Stimulated activated CD4-positive, alpha-beta T cell treated with anti-CD3 and anti-CD28 coated beads, TNF-alpha, amount 100 ng/mL, for 24 hours (primary cell): ENCODE measurements at places on chromosomes 16 and 17.

DNA sequence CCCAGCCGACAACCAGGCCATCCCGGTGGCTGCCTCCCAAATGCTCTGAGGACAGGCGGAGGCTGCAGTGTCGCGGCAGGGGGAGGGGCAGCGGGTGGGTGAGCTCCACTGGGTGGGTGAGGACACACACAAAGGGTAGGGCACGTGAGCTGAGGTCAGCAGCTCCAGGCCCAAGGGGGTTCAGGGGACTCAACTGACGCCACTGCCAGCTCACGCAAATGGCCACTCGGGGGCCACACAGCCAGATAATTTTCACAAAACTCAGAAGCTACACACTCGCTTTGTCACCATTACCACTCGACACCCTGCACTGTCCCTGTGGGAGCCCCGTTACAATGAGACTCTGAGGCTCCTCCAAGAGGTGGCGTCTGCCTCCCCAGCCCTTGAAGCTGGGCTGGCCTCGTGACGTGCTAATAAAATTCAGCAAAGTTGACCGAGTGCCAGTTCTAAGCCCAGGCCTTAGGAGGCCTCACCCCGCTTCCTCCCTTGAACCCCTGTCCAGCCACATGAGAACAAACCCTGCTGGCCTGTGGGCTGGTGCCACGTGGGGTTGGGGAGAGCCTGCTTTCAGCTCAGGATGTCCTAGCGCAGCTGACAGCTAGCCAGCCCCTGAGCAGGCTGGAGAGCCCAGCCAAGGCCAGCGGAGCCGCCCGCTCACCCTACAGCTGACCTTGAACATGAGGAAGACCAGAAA, 56.9 kb downstream of the RMI2 start:
- DNase-seq: no peak

DNA sequence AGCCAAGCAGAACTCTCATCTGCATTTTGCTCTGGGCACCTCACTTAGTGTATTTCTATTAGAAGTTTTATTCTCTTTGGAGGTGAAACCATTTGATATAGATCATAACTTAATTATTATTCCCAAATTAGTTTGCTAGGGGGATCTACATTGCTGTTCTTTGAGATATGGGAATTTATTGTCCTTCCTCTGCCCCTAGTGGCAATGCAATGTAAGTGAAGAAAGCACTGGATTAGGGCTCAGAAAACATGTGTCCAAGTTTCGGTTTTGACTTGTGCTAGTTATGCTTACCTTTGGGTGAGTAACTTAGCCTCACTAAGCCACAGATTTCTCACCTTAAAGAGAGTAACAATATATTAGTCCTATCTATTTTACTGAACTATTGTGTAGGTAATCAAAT, 2.9 kb downstream of the KRT39 start:
- DNase-seq: no peak

GRCh38 chr16:27721531-27722181, 171.7 kb downstream of the KATNIP start:
- no peak for DNase-seq

DNA sequence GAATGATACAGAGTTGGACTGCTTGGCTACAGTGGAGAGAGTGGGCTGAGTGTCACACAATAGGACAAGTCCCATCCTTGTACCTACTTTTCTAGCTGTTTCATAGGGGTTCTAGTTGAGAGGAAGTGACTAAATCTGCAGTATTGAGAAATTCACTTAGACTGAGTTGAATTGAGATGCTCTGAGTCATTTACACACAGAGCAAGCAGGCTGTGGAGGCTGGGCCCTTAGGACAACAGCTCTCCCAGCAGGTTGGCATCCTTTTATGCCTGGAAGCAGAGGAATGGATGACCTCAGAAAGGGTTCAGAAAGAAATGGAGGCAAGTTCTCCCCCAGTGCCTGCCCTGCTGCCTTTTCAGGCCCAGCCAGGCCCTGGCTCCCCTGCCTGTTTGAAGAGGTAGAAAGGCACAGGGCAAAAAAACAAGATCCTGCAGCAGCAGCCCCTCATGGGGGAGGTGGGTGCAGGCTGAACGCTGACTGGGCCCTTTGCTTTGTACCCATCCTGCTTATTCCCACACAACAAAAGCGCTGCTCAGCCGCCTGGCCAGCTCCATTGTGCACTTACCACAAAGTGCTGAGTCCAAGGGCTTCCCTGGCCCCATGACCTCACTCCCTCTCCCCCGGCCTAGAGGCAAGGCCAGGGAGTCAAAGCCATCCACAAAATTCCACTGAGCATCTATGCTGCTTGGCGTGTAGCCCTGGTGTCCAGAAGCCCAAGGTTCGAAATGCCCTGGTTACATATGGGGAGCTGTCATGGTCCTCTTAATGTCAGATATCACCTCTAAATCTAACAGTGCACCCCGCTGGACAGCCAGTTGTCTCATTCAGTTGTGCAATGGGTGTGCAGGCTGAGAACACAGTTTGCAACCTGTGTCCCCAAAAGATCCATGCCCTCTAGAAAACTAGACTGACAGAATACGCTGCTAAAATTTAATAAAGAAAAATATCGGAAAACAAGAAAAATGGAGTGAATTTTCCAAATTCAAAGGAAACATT, 5.4 kb upstream of the CRYBA1 start:
- DNase-seq: peak; percentile 13

DNA sequence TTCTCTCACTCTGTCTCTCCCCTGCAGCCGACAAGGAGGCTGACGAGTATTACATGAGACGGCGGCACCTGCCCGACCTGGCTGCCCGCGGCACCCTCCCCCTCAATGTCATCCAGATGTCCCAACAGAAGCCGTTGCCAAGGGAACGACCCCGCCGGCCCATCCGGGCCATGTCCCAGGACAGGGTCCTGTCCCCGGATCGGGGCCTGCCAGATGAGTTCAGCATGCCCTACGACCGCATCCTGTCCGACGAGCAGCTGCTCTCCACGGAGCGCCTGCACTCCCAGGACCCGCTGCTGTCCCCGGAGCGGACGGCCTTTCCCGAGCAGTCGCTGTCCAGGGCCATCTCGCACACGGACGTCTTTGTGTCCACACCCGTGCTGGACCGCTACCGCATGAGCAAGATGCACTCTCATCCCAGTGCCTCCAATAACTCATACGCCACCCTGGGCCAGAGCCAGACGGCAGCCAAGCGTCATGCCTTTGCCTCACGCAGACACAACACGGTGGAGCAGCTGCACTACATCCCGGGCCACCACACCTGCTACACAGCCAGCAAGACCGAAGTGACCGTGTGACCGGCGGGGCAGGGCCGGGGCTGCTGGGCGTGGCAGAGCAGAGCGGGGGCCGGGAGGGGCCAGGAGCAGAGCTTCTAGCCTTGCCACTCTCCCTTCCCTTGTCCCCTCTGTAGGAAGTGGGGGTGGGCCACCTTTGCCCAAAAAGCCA, 40.4 kb upstream of the DNAH9 start:
- no peak for DNase-seq

- DNase-seq: peak; percentile 25
These were observed at the start of gene DLX3 for GRCh38 chr17:49995055-49995738. DLX3 (minus strand) TSS chr17:49995224; CDS start chr17:49994998, 226 bp downstream.

- no peak for DNase-seq
These were observed 4.8 kb upstream of the GOSR1 start for GRCh38 chr17:30472238-30472890.

DNA sequence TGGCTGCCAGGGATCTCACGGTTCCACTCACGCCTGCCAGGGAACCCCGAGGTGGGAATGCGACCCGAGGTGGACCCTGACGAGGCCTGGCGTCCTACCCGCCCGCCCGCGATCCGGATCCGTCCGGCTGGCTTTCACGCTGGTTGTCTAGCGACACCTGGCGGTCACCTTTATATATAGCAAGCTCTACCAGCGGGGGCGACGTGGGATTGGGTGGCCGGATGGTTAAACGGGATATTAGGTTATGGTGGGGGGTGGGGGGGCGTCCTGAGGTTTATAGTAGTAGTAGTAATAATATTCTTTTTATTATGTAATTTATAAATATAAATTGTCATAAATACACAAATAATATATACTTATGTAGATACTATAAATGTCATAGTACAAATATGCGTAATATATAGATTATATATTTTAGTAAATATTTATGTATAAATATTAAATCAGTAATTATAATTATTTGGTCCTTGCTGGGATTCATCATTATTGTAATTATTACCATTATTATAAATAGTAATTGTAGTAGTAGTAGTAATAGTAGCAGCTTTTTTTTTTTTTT, 136.9 kb downstream of the KCNJ12 start:
- peak; percentile 63 for DNase-seq

GRCh38 chr17:29157310-29157709, 22.9 kb downstream of the MYO18A start:
- DNase-seq: no peak

DNA sequence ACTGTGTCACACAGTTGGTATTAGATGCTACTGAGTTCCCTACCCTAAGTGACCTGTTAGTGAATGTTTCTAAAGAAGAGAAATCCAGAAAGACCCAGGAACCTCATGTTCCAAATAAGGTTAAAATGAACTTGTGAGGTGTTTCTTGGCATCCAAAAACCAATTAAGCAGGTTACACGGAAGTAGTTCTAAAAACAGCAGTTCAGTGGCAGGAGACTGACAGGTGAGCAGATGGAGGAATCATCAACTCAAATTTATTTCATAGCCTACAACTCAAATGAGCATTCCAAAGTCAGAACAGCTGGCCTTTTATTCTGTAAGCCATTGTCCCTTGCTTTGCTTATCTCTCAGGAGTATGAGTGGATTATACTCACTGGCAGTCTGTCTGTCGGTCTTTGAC, 188.3 kb downstream of the IRX3 start:
- no peak for DNase-seq

GRCh38 chr17:16439811-16440351, 24.5 kb downstream of the TRPV2 start:
- DNase-seq: no peak

- no peak for DNase-seq
These were observed 7.5 kb downstream of the CDR2 start for GRCh38 chr16:22366889-22367288.

- DNase-seq: no peak
These were observed 11.6 kb downstream of the CDK5R1 start for GRCh38 chr17:32498391-32498790.

DNA sequence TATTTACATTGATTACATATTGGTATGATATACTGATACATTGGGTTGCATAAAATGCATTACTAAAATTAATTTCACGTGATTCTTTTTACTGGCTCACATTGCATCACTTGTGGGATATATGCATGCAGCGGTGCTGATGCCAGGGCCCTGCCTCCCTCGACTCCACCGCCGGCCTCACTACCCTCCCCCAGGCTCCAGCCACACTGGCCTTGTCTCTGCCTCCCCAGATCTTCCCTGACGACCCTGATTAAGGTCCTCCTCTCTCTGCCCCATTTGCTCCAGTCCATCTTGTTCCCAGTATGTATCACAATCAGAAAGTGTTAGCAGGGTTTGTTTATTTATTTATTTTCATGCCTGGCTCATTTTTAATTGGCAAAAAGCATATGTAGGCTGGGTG, 306.8 kb downstream of the FOXL1 start:
- DNase-seq: no peak

- no peak for DNase-seq
These were observed 285.2 kb downstream of the SEC14L1 start for GRCh38 chr17:77425791-77426641.

DNA sequence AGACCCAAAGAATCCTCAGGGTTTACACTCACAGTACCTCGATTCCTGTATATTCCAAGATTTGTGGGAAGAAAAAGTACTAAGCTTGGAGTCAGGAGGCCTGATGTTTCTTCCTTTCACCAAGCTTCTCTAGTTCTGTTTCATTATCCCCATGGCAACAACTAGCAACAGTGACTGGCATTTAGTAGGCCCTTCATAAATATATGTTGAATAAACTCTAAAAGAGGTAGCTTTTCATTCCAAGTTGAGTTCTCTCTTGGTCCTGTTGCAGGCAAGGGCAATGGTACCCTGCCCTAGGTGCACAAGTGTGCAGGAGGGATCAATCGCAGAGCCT, 527 bp upstream of the UBE2Z start:
- DNase-seq: no peak

- no peak for DNase-seq
These were observed 36.3 kb downstream of the MYO18A start for GRCh38 chr17:29143894-29144293.

GRCh38 chr17:11461993-11462548, 136.2 kb upstream of the DNAH9 start:
- DNase-seq: no peak

GRCh38 chr17:34369571-34369970, 6.5 kb upstream of the CCL1 start:
- DNase-seq: no peak
